Activated T-cell treated with anti-CD3 and anti-CD28 coated beads, Interleukin-2, amount 50 U/mL, for 24 hours (primary cell): ENCODE measurements at places on chromosomes 6 and 20.

DNA sequence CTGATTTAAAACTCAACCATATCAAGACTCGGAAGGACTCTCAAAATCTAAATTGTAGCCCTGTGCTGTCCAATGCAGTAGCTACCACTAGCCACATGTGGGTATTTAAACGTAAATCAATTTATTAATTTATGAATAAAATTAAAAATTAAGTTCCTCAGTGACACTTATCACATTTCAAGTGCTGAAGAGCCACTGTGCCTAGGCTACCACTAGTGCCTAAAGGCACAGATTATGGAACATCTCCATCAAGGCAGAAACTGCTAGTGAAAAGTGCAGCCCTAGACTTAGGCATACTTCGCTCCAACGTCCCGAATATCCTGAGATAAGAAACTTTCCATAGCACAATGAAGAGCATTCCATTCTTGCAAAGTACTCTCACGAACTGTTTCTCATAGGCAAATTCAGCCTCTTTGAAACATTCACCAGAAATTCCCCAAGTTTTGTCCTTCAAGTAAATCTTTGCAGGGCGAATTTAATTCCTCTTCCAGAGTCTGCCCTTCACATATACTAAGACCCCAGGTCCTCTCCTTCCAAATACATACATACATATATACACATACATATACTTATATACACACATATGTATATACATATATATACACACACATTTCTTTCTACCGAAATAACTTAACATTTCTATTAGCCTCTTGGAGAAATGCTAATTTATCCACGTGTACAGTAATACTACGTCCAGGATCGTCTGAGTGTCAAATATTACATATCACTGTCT is 1.3 kb downstream of the SUPT3H start:
- no peak for DNase-seq

DNA sequence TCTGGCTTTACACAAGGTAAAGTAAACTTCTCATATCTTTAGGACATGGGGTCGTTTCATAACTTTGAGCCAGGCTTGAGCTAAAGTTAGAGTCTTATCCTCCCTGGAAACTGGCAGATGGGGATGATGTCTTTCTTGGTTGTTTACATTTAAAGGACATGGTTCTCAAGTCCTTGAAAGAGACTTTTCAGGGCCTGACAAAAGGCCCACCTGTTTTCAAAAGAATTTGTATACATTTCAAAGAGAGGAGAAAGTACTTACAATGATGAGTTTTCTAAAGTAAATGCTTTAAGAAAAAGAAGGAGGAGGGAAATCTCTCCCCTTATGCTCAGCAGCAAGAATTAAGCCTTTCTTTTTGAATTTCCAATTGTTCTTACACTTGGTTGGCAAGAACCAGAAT is 45.7 kb upstream of the TINAG start:
- DNase-seq, result no peak

DNA sequence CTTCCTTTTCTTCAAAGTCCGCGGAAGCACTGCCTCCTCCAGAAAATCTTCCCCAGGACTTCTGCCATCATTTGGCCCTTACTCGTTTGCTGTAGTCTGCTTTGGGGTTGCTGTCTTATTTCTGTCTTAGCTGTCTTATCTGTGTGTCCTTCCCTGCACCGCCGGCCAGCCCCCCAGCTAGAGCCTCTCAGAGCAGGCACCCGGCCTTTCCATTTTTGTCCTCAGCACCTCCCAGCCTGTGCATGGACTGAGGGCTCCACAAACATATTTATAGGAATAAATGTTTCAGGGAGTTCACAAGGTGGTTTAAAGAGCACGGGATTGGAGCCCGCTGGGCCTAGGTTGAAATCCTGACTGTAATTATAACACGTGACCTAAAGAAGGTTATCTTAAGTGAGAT is 8.1 kb downstream of the GLP1R start:
- DNase-seq, result no peak

- no peak for DNase-seq
These were observed 70.2 kb downstream of the B3GAT2 start for GRCh38 chr6:70886661-70887060.

DNA sequence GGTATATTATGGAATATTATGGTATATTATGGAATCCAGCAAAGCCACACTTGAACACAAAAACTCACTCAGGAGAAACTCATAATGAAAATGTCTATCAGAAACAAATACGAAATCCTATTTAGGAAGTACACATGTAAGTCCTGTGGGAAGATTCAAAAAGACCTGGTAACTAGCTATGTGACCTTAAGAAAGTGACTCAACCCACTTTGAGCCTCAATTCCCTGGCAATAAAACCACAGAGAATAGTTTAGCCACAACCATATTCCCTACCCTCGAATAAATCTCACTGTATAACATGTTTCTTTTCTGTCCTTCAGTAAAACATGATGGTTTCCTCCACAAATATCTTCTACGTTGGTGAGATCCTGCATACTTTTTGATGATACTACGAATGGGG is 56.4 kb downstream of the ZMYND8 start:
- no peak for DNase-seq

- DNase-seq, result no peak
These were observed 58.5 kb upstream of the SLC22A16 start for GRCh38 chr6:110534731-110535492.

DNA sequence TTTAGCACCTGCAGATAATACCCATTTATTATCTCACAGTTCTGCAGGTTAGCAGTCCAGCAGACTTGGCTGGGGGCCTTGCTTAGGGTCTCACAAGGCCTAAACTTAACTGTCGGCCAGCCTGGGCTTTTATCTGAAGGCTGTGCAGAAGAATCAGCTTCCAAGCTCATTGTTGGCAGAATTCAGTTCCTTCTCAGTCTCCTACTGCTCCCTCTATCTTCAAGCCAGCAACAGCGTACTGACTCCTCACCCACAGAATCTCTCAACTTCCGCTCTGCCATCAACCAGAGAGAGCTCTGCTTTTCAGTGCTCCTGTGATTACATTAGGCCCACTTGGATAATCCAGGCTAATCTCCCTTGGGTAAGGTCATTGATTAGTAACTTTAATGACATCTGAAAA is 30.2 kb upstream of the NHSL1 start:
- DNase-seq, result no peak

DNA sequence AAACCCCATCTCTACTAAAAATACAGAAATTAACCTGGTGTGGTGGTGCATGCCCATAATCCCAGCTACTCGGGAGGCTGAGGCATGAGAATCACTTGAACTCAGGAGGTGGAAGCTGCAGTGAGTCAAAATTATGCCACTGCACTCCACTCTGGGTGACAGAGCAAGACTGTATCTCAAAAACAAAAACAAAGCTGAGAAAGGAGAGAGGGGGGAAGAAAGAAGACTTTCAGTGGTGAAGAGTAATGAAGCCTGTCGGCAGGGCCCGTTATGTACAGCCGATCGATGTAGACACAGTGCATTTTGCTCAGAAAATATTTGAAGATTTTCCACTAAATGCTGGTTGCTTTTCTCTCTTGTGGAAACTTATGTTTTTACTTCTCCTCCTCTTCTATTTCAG is 13.8 kb downstream of the VAPB start:
- DNase-seq, result no peak

DNA sequence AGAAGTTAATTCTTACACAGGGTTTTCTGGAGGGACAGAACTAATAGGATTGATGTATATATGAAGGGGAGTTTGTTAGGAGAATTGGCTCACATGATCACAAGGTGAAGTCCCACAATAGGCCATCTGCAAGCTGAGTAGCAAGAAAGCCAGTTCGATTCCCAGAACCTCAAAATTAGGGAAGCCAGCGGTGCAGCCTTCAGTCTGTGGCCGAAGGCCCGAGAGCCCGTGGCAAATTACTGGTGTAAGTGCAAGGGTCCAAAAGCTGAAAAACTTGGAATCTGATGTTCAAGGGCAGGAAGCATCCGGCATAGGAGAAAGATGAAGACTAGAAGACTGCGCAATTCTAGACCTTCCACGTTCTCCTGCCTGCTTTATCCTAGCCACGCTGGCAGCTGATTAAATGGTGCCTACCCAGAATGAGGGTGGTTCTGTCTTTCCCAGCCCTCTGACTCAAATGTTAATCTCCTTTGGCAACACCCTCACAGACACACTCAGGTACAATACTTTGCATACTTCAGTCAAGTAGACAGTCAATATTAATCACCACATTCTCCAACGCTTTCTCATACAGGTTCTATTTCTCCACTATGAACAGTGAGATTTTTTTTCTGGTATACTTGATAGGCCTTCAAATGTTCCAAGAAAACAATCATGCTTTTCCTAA is 357.0 kb downstream of the LAMA2 start:
- DNase-seq, result no peak

DNA sequence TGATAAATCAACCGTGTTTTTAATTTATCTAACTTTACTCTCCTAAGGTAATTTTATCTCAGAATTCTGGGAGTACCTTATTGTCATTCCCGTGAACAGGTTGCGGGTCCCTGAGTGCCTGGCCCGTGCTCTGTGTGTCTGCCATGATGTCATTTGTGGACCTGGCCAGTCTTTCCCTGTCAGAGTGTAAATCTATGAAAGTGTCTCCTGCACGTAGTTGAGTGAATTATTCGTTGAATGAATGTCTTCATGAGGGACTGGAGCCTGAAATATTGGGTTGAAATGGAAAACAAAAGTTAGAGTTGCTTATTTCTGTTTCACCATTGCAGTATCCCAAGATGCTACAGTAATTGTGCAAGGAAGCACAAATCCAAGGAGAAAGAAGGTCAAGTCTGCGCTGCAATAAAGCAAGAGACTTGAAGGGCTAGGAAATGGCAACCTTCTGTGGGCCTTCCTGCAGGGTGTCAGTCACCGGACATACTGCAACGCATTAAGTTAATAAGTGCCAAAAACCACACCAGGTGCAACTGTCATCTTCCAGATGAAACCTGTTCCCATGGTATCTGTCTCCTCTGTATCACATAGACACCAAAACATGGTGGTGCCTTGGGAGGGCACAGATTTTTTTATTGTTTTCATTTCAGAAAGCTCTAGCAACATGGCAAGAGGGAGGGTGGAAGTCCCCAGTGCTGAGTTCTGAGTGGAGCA is 135.5 kb downstream of the ZDHHC14 start:
- no peak for DNase-seq

GRCh38 chr6:107419733-107420132 is 39.6 kb downstream of the PDSS2 start:
- no peak for DNase-seq

- no peak for DNase-seq
These were observed 17.2 kb downstream of the SLC2A12 start for GRCh38 chr6:134034961-134035822.

GRCh38 chr20:53917145-53918019 is 153.0 kb downstream of the BCAS1 start:
- DNase-seq, result no peak

DNA sequence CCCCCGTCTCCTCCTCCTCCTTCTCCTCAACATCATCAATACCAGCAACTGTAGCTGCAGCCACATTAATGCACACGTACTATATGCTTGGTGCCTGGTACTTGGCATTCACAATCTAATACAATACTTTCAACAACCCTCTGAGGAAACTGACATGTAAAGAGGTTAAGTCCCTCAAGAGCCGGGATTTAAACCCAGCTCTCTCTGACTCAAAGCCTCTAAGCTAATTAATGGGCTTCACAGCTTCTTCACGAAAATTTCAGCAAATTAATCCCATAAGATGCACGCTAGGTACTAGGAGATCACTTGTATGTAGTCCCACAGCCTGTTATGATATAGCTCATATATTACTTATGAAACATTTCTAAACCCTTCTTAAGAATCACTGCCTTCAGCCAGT is 73.1 kb upstream of the IPCEF1 start:
- DNase-seq, result no peak

DNA sequence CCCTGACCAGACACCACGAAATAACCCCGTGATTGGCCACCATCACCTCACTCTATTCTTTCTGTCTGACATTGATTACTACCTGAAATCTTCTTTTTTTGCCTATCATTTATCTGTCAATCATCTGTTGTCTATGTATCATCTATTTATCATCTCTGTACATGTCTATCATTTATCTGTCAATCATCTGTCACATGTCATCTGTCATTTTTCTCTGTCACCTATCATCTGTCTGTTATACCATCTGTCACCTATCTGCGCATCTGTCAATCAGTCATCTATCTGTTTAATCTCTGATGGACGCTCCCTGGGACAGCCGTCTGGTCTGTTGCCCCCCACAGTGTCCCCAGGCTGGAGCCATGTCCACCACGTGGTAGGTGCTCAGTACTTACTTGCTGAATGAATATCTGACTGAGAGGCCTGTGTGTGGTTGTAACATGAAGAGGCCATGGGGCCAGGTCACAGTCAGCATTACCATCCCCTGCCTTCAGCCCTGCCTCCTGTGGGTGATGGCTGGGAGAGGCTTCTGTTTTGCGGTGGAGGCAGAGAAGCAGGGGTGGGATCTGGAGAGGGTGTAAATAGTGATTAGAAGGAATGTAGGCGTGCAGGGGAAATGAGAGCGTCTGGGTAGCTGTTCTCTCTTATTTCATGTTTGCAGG is 302.7 kb downstream of the QKI start:
- no peak for DNase-seq

DNA sequence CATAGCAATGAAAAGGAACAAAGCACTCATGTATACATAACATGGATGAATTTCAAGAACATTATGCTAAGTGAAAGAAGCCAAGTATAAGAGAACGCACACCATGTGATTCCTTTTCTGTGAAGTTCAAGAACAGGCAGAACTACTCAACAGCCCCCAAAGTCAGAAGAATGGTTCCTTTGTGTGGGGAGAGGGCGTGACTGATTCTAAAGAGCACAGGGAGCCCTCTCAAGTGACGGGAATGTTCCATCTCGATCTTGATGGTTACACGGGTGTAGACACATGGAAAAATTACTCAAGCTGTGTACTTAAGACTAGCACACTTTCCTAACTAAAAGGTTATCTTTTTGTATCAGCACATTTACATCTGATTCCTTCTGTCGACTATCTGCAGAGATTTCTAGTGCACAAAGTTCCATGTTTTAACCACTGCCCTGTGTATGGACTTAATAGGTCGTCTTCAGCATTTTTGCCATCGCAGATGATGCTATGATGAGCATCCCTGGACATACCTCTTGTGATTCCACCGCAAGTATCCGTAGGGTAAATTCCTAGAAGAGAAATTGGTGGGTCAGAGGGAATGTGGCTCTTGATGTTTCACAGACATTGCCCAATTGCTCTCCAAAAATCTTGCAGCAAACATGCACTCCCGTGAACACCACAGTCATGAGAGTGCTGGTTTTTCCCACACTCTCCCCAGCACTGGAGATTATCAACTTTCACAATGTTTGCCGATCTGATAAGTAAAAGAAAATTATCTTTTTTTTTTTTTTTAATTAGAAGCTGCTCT is 279.3 kb downstream of the BMP7 start:
- no peak for DNase-seq

- DNase-seq, result no peak
These were observed 835.3 kb upstream of the EPHA7 start for GRCh38 chr6:94254689-94255088.

GRCh38 chr6:73857341-73857890 is 161.4 kb downstream of the CD109 start:
- DNase-seq, result no peak

DNA sequence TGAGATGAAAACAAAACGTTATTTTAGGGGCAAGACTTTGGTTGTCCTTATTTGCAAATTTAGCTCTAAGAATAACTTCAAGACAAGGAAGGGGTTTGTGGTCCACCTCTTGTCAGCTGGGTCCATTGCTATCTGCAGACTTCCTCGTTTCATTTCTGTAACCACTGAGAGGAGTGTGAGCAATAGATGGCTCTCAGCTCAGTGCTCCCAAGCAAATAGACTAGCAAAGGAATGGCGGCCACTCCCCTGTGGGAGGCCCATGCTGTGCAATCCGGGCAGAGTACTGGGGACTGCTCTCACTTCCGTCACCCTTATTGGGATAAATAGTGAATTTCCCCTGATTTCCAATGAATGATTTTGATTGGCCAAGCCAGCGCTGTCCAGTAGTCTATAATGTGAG is 176.6 kb downstream of the ZDHHC14 start:
- DNase-seq, result no peak
